ENCODE measurements at places on chromosomes 2 and 18.
A peak's percentile ranks its signal among the peaks of the same experiment; 100 is the strongest.

- DNase-seq = no peak
Observed at GRCh38 chr2:60745761-60746160, 10.3 kb upstream of the PAPOLG start.

DNA sequence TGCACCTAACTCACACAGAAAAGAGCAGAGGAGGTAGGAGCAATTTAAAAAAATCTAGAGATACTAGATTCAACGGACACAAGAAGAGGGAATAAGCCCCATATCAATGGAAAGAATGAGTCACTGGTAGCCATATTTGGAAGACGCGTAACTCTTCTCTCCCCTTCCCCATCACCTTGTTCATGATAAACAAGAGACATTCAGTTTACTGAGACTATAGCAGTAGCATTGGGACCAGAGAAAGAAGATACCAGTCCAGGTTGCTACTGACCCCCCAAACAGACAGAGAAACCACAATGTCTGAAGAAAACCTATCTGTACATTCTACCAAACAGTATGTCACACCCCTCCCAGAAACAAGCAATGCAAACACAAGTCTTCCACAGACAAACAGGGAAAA lies 81.1 kb downstream of the SLC66A3 start:
- no peak for DNase-seq

DNA sequence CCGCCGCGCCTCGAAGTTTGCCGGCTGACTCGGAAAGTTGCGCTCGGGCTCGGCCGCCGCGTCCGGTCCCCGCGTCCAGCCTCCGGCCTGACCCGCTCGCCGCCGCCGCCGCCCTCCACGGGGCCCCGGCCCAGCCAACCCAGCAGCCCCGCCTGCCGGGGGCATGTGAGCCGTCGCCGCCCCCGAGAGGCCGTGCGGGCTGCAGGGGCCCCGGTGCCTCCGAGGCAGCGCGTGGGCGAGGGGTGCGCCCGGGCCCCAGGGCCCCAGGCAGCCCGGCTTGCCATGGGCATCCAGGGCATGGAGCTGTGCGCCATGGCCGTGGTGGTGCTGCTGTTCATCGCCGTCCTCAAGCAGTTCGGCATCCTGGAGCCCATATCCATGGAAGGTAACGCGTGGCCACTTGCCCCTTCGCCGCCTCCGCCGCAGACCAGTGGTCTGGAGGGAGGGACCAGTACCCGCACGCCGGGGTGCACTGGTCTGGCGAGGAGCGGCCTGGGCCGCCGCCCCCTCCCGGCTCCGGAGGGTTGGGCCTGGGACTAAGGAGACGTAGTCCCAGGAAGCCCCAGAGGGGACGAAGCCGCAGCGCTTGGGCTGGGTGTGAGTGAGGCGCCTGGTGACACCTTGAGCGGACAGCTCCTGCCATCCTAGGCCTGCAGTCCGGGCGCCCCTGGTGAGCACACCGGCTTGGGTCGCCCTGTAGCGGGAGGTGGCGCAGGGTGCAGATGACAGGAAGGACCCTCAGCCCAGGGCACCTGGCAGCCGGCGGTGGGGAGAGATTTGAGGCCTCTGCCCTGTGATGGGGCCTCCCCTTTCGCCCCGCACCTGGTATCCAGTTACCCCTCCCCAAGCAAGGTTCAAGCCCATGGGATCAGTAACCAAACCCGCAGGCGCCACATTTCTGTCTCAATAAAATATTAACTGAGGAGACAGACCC lies 49.9 kb downstream of the KCNIP3 start:
- no peak for DNase-seq

GRCh38 chr2:217090024-217090473 lies 230.2 kb upstream of the TNP1 start:
- DNase-seq = peak; percentile 13

DNA sequence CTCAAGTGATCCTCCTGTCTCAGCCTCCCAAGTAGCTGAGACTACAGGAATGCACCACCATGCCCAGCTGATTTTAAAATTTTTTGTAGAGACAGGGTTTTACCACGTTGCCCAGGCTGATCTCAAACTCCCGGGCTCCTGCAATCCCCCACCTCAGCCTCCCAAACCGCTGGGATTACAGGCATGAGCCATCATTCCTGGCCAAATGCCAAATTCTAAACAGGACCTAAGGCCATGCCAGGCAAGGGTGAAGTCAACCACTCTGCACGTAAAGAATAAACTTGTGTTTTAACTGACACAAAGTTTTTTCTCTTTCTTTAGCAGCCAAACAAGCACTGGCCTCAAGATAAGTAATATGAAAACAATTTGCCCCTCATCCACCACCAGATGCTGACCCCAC lies 37.4 kb upstream of the SATB2 start:
- no peak for DNase-seq

DNA sequence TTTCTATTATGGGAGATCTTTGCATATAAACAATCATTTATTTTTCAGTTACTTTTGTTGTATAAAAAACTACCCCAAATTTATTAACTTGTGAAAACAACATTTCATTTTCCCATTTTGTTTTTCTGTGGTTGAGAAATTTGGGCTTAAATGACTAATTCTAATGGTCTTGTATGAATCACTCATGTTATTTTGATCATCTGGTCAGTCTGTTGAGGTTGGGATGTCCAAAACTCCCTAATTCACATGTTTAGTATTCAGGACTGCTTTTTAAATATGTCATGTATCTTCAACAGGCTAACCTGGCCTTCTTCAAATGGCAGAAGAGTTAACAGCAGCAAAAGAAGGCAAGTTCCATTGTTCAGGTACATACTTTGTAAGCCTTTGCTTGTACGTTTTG lies 788.1 kb downstream of the TRIB2 start:
- no peak for DNase-seq

DNA sequence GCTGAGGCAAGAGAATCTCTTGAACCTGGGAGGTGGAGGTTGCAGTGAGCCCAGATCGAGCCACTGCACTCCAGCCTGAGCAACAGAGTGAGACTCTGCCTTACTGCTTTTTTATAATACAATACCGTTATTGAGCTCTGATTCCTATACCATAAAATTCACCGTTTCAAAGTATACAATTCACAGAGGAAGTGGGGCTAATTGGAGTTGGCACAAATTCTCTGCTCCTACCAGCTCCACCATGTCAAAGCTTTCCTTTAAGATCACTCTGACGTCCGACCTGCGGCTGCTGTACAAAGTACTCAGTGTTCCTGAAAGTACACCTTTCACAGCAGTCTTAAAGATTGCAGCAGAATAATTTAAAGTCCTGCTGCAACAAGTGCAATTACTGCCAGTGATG lies 29.6 kb upstream of the CYBRD1 start:
- no peak for DNase-seq

GRCh38 chr2:235740821-235741220 lies 247.0 kb downstream of the AGAP1 start:
- DNase-seq = no peak

DNA sequence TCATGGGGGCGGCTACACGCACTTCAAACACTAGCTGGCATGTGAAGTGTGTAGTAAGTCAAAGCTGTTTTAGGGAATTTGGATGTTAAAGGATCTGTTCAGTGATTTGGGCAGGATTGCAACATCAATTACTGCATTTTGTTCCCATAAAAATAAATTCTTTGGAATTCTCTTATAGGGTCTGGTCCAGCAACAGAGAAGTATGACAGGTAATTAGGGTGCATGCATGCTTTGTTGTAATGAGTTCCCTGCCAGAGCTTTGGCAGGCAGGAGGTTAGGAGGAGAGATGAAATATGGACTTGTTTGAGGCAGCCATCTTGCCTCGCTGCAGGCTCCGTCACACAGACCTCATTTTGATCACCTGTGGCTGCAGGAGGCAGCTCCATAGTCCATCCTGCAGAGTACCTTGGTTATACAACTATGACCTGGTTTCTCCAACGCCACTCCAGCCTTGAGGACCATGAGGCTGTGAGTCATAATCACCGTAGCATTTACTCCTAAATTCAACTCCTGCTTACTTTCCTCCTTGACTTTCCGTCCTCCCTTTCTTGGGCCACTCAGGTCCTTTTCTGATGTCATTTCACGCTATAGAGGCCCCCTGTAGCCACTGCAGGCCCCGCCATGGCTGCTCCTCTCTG lies 26.5 kb upstream of the EML4 start:
- no peak for DNase-seq

DNA sequence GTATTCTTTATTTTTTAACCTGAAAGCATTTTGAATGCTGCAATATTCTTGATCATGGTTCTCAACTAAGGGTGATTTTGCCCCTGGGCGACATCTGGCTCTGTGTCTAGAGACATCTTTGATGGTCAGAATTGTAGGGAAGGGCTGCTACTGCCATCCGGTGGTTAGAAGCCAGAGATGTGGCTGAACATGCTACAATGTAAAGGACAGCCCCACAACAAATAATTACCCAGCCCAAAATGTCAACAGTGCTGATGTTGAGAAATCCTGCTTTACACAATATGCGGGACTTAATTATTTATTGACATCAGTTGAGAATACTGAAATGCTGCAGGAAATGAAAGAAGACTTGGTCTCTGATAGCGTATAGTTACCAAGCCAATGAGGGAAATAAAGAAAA lies 37.5 kb upstream of the SERPINB2 start:
- no peak for DNase-seq

GRCh38 chr18:11981543-11982366 lies 448 bp downstream of the IMPA2 start:
- peak; percentile 9 for DNase-seq

GRCh38 chr2:80942766-80943165 lies 638.2 kb upstream of the LRRTM1 start:
- no peak for DNase-seq

- no peak for DNase-seq
Observed at GRCh38 chr18:74397572-74397971, 59.5 kb downstream of the DIPK1C start.

GRCh38 chr2:2181493-2181892 lies 149.6 kb downstream of the MYT1L start:
- no peak for DNase-seq

- no peak for DNase-seq
Observed at GRCh38 chr2:235850771-235851551, 317.2 kb downstream of the GBX2 start.

- no peak for DNase-seq
Observed at GRCh38 chr18:58088691-58089065, 44.7 kb downstream of the NEDD4L start.

DNA sequence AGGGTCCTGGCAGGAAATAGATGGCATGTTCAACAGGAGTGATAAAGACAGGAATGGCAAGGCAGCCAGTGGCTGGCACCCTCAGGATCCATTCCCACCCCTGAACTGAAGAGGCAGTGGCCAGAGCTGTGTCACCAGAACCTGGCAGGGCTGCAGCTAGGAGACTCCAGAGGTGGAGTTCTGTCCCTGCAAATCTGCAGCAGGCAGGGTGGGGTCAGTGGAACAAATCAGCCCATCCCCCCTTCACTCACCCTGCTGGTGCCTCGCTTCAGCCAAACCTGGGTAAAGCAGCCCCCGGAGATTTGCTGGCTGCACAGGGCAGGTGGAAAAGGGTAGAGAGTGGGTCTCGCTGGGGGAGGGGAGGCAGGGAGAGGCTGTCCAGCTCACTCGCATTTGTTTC lies 12.7 kb downstream of the INPP5D start:
- DNase-seq = no peak

- DNase-seq = no peak
Observed at GRCh38 chr2:231312066-231312465, 83.4 kb upstream of the B3GNT7 start.

DNA sequence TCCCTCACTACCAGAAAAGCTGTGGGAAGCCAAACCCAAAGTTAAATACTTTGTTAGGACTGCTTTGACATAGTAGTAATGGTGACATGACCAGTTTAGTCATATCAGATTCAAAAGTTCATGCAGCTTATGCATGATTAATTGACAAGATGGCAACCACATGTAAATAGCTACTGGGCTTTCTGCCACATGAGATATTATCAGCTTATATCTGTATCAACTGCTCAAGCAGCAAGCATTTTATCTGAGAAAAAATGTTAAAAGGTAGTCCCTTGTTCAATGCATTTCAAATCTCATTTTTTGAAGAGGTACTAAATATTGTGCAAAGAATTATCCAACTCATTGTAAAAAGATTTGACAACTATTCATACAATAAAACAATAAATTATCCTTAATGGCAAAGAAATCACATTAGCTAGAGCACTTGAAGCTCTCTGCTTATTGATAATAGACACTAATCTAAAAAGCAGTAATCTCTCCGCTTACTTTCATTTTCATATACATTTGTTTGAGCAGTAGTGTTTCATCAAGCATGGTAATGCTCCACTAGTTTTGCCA lies 993.6 kb upstream of the NXPH2 start:
- no peak for DNase-seq

GRCh38 chr2:138112536-138112935 lies 148.3 kb downstream of the HNMT start:
- DNase-seq = no peak

DNA sequence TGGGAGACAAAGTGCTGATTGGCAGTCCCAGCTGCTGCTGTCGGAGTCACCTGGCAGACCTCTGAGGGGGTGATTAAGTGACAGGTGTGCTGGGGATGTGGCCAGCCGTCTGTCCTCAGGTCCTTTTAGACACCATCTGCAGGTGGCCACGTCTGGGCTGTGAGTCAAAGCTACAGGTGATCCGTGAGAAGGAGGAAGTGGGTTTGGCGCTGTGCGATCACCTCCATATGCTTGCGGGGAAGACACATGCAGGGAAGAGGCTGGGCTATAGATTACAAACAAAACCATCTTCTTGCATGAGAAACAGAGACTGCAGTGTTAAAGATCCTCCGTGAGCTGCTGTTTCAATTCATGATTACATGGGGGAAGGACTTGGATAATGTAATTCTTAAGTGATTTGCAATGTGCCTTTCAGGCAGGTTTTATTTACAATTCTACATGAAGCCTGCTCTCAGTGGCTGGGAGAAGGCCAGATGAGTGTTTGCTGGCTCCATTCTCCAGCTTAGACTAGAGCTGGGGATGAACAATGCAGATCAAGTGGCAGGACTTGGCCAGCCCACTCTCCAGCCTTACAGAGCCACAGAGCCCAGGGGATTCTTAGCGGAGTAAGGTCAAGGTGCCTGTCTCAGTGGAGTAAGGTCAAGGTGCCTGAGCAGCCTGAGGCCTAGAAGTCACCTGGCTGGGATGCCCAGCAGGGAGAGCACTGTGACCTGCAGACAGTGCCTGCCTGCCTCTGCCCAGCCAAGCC lies 87.8 kb downstream of the LYPD1 start:
- DNase-seq = no peak

- no peak for DNase-seq
Observed at GRCh38 chr2:127330753-127331152, 36.8 kb upstream of the ERCC3 start.

DNA sequence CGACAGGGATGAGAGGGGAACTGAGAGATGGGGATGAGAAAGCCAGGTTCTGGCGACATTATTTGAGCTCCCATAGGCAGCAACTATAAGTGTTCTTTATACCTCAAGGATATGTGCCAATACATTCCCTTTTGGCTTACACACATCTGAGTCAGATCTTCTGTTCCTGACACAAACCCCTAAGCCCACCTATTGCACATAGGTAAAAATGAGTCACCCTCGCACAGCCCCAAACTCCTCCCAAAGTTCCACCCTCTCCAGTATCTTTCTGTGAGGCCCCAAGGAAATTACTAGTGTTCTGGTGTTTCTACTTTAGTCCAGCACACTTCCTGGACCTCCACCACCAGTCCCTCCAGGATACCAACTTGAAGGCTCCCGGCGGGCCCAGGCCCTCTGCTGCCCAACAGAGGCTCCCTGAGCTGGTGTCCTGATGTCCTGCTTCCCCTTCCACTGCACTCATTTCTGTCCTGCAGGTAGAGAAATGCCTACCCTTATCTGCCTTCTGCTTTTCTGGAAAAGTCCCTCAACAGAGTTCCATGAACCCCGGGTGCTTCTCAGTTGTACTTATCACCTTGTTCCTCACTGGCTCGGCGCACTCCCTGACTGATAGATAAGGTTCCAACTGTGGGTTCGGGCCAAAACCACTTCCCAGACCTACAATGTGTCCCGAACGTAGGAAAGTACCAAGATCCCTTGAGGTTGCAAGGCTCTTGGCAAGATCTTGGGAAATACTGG lies 125.5 kb downstream of the EN1 start:
- DNase-seq = no peak

- no peak for DNase-seq
Observed at GRCh38 chr2:204335451-204336058, 209.7 kb upstream of the PARD3B start.

Data from stimulated activated CD4-positive, alpha-beta T cell treated with anti-CD3 and anti-CD28 coated beads, Interleukin-4, amount 100 ng/mL, for 24 hours (primary cell).